ENCODE measurements at places on chromosomes 1 and 21.

DNA sequence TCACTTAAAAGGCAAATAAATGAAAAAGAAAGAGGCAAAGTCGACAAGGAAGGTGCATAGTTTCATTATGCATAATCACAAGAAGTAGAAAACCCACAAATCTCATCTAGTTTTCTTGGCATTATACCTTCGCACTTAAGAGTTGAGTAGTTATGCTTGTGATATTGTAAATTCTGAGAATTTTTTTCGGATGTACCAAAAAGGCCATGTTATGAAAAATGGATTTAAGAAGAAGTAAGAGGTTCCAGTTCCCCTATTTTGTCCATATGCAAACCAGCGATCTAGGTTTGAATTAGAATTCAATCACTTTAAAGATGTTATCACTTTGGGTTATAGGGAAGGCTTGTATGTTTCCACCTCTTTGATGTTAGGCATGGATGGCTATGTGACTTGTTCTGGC is 7.9 kb upstream of the ERICH3 start:
- no peak for DNase-seq

DNA sequence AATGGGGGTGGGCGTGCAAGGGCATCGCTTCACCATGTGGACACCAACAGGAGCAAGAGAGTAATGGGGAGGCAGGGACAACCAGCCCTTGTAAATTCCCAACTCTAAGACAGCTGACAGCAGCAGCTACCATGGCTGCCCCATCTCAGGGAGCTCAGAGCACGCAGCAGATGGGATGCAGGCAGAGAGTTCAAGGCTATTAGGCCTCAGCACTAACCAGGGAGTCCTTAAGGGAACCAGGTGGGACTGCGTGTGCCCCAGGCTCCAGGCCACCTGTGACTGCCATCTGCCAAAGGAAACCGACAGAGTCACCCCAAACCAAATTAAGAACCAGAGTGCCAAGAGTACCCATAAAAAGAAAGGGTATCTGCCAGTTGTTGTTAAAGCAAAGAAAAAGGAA is 33.7 kb upstream of the PRDM2 start:
- DNase-seq, result no peak

GRCh38 chr1:7219031-7219430 is 433.8 kb downstream of the CAMTA1 start:
- DNase-seq, result no peak

DNA sequence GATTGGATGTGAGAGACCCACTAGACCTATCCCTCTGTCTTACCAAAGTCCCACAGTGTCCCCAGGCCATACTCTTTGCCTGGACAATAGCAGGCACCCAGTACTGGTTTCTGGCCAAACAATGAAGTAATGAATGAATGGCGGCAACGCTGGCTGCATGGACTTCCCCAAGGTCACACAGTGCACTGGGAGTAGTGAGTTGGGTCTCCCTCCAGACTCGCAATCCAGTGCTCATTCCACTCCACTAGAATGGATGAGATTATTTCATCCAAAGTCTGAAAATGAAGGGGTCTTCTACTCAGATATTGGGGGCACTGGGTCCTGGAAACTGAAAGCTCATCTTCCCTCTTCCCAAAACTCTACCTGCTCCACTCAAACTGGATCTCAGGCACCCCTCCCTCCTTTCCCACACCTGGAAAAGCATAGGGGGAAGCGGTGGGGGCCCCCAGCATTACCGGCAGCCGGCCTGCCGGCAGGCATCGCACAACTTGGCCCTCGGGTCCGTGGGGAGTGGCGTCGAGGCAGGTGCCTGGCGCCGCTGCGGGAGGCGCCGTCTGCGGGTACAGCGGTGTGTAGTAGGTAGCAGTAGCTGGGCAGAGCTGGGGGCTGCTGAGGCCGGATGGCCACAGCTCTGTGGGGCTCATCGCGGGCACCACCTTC is 816 bp downstream of the E2F2 start:
- DNase-seq, result no peak

- DNase-seq, result no peak
Measured at GRCh38 chr1:30319765-30320580, 403.4 kb downstream of the MATN1 start.

DNA sequence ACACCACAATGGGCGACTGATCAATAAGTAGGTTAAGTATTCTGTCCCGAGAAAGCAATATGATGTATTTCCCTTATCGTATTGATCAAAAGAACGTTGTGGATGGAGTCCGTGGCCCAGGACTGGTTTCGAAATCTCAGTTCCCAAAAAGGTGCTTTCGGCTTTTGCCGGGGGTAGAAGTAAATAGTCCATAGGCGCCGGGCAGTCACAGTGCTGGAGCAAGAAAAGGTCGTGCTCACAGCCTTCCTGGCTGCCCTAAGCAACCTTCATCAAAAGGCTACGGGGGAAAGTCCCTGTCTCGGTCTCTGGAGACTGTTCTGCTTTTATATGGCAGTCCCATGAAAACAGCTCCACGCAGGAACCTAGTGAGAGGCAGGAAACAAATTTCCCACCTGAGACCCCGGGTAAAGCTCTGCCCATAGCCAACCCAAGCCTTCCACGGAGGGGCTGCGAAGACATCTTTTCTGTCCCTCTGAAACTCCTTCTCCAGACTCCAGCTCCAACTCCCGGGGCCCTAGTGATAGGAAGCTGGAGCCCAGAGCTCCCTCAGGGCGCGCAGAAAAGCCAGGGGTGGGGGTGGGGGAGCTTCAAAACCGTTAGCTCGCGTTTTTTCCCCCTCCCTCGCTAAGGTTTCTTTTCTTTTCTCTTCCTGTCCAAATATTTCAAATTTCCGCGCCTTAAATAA is 7.0 kb downstream of the CDKN2C start:
- DNase-seq, result no peak

- no peak for DNase-seq
Measured at GRCh38 chr1:116871779-116872146, 38.0 kb upstream of the PTGFRN start.

GRCh38 chr1:43789604-43790550 is 82.5 kb downstream of the ST3GAL3 start:
- DNase-seq, result no peak

DNA sequence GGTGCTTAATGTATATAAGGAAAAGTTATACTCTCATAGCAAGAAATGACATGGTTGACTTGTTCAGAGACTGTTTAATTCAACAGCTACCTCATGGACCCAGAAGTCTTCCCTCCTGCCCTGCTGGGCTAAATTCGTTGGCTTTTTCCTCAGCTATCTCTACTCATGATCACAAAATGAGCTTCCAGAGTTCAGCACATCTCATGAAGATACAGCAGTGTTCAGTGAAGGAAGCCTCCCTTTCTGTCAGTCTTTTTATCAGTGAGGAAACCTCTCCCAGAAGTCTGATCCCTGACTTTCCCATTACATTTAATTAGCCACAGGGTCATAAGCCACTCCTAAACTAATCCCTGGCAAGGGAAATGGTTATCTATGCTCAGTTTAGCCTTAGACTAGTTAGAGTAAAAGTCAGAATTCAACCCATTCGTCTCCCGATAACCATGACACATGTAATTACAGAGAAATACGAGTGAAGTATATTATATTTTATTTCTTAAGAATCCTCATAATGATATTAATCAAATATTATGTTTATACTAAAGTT is 97.5 kb downstream of the DENND1B start:
- DNase-seq, result no peak

- no peak for DNase-seq
Measured at GRCh38 chr1:61102041-61102440, 19.7 kb downstream of the NFIA start.

DNA sequence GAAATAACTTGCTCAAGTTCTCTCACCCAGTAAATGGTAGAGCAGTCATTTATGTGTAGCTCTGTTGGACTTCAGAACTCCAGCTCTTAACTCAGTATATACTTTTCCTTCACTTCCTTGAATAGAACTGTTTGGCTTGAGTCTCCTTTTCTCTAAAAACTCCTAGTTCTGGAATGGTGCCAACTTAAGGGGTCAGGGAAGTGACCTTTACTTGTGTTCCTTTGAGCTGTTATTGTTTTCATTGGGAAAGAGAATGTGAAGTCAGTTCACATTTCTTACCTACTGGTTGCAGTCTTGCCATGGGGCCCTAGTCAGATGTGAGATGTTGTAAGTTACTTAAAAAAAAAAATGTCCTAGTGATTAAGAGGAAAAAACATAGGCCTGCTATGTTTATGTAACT is 77.0 kb upstream of the MACF1 start:
- no peak for DNase-seq

DNA sequence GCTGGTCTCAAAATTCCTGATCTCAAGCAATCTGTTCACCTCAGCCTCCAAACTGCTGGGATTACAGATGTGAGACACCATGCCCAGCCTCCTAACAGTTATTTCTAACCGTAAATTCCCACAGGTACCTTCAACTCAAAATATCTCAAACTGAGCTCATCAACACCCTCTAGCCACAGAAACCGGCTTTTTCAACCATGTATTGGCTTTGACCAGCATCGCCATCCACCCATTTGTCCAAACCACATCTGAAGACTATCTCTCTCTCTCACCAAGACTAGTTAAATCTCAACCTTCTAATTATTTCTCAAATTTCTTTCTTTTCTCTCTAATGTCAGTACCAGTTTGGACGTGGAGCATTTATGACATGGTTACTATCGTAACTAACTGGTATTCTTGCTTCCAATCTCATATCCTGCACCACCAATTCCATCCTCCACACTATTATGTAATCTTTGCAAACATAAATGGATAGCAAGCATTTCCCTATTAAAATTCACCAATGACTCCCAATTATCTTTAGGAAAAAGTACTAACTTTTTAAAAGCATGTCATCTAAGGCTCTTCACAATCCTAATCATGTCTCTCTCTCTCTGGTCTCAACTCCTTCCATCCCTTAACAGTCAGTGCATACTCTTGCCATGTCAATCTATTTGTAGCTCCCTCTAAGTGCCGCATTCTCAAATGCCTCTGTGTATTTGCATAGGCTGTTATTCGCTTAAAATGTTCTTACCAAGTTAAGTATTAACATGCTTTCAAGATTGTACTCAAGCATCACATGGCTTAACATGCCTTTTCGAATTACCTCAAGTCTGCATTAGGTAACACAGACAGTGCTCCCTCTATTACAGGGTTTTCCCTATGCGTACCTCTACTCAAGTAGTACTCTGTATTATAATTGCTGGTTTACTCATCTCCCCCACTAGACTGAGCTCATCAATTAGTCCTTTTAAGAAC is 18.1 kb downstream of the RSBN1 start:
- no peak for DNase-seq

GRCh38 chr1:36006941-36007500 is 76.1 kb downstream of the AGO3 start:
- no peak for DNase-seq

- no peak for DNase-seq
Measured at GRCh38 chr21:43877936-43878575, 13.0 kb downstream of the AGPAT3 start.

DNA sequence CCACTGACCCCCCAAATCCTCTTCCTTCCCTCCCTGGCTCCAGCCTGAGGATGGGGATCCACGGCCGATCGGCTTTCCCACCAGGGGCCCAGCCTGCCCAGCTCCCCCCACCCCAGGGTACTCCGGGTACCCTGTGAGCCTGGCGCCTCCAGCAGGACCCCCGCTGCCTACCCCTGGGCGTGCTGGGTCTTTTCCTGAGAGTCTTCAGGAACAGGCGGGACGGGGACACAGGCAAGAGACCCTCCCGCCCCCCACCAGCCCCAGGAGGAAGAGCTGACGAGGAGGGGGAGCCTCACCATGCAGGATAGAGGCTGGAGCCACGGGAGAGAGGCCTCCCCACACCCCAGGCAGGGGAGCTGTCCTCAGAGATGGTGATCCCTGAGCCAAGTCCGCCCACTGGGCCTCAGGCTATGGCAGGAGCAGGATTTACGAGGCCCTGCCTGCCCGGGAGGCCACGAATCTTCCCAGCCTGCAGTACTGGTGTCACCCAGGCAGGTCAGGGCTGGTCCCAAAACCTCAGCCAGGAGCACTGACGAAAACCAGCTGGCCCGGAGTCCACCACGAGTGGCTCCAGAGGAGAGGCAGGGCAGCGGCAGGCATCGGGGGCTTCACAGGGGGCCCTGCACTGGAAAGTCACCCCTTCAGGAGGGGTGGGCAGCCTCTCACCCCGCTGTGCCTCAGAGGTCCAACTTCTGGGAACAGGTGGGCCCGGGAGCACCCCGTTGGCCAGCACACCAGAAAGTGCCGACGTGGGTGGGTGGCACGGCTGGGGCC is 58.0 kb downstream of the MEGF6 start:
- DNase-seq, result no peak

DNA sequence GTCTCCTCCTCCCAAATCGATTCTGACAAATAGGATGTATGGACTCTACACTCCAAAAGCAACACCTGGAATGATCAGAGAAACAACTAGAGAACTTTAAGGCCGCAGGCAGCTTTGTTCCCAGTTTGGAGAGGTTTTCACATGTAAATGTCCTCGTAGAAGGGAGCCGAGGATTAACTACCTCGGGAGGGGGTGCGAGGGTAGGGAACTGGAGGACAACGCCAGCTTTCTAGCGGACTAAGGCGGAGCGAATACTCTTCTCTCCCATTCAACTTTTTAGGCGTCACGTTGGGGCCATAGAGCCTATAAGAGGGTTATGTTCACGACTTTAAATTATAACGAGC is 1.2 kb downstream of the SCAF4 start:
- no peak for DNase-seq

DNA sequence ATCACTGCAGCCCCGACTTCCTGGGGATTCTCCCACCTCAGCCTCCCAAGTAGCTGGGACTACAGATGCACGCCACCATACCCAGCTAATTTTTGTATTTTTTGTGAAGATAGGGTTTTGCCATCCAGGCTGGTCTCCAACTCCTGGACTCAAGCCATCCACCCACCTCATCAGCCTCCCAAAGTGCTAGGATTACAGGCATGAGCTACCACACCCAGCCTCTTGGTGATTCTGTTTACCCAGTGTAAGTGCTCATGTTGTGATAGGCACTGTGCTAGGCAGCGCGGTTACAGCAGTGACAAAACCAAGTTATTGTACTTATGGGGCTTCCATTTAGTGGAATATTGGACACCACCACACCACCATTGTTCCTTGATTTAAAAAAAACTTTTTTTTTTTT is 9.7 kb upstream of the STX12 start:
- no peak for DNase-seq

DNA sequence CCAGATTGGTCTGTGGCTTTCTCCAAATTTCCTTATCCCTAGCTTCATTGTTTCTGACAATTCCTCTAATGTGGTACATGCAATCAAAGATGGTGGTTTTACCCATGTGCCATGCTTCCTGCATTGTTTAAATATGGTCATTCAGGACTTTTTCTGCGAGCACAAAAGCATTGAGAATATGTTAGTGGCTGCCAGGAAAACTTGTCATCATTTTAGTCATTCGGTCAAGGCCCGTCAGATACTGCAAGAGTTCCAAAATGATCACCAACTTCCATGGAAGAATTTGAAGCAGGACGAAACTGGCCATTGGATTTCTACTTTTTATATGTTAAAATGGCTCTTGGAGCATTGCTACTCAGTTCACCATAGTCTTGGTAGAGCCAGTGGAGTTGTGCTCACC is 3.7 kb downstream of the ZBED6 start:
- no peak for DNase-seq

GRCh38 chr1:112744009-112744578 is 29.0 kb upstream of the PPM1J start:
- no peak for DNase-seq

- DNase-seq, result peak; percentile 53
Measured at GRCh38 chr21:39006571-39007311, 176.5 kb downstream of the PSMG1 start.

GRCh38 chr21:33300701-33301631 is 23.8 kb upstream of the IFNAR1 start:
- DNase-seq, result peak; percentile 39

Measured in putamen (tissue), 1 donor.